ENCODE measurements at places on chromosomes 13 and 19.

DNA sequence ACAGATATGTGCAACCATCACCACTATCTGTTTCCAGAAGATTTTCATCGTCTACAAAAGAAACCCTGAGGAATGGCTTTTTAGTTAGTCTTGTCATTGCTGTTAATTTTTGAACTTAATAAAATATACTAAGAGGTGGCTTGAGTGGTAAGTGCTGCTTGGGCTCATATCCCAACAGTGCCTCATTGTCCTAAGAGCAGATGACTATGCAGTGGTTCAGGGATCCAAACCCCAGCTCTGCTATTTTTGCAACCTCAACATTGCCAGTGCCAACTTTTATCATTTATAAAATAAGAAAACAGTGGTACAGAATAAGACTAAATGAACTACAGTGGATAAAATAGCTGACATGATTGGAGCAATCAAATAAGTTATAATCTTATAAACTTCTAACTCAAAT lies 123.2 kb upstream of the SLC7A1 start:
- no peak for DNase-seq

DNA sequence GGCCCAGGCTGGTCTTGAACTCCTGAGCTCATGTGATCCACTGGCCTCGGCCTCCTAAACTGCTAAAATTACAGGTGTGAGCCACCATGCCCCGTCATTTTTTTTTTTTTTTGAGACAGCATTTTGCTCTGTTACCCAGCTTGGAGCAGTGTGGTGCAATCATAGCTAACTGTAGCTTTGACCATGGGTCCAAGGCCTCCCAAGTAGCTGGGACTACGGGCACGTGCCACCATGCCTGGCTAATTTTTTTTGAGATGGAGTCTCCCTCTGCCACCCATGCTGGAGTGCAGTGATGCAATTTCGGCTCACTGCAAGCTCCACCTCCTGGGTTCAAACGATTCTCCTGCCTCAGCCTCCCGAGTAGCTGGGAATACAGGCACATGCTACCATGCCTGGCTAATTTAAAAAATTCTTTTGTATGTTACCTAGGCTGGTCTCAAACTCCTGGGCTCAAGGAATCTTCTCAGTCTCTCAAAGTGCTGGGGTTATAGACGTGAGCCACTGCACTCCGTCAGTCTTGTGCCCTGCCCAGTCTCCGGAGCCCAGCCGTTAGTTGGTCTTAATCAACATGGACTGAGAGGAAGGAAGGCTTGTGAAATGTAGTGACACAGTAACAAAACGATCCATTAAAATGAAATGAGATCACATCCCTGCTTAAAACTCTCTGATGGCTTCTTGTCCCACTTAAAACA lies 1.4 kb upstream of the LRG1 start:
- no peak for DNase-seq

DNA sequence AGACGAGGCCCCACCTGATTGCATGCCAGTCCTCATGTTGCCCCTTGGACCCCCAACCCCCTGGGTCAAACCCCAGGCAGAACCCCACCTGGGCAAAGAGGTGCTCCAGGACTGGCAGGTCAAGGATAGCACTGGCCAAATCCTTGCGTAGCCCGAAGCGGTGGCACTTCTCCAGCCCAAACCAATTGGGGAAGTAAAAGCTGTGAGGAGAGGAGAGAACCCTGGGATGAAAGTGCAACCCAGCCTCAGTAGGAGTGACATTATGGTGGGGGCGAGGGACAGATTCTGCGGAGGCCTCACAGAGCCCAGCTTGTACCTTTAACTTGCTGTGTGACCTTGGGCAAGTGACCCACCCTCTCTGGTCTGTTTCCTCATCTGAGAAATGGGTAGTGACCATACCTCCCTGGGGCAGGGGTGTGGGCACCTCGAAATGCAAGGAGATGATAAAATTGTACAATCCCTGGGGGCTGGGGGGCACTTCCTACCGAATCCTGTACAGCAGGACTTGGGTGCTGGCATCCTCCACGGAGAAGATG lies 4.4 kb downstream of the JAK3 start:
- no peak for DNase-seq

DNA sequence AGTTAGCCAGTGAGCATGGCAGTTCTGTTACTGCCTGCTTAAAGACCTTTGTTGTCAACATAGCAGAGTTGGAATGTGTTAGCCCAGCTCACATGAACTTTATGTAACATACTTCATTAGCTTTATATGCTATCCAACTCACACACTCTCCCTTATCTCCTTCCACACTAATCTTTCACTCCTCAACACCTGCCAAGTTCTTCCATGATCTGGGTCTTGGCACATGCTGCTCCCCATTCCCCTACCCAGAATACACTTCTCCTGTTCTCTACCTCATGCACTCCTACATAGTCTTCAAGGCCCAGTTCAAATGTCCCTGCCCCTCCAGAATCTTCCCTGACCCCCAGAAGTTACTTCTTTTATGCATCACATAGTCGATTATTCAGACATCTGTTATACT lies 179.3 kb downstream of the KATNAL1 start:
- DNase-seq: no peak

DNA sequence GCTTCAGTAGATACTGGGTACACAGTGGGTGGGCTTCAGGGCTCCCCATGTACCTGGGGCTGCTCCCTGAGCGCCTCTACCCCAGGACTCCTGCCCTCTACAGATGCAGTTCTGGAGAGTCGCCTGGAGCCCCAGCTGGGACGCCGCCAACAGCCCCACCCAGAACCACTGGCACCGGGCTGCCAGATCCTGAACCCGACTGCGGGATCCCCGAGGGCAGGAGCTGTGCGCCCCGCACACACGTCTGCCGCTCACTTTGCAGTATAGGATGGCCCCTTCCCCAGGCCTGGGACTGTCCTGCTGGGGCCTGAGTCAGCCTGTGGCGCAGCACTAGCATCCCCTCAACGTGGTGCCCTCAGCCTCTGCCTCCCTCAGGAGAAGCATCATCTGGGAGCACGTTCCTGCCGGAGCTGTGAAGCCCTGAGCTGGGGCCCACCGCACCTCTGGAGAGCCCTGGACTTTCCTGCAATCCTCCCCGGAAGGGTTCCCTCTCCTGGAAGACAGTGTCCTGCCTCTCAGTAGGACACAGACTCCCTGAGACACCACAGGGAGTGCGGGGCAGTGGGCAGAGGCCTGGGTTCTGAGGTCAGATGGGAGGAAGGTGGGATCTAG lies 3.7 kb downstream of the REXO1 start:
- no peak for DNase-seq

GRCh38 chr13:97506511-97506910 lies 72.5 kb downstream of the RAP2A start:
- no peak for DNase-seq

- no peak for DNase-seq
These were observed 95.5 kb downstream of the ANKRD10 start for GRCh38 chr13:110819203-110820014.

GRCh38 chr13:75061909-75062308 lies 420.1 kb downstream of the TBC1D4 start:
- DNase-seq: no peak

- DNase-seq: no peak
These were observed 1.7 kb downstream of the MYO1F start for GRCh38 chr19:8575467-8575997.

DNA sequence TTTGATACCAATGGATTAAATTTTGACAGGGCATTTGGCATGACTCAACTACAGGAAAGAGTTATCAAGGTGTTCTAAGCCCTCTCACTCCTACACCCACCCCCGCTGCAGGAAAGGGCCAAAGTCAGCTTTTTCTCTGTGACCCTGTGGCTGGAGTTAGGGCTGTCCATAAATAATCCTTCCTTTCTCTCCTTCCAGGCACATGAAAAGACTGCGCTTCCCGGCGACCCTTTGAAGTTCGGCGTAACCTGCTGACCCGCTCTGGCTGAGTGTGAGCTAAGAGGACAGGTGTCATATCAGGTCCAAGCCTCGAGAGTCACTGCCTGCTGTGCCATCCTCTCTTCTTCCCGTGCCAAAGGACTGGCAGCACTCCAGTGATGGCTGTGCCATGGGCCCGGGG lies 25.6 kb downstream of the ZNF114 start:
- DNase-seq: no peak

GRCh38 chr19:4969772-4970531 lies 1.0 kb downstream of the KDM4B start:
- no peak for DNase-seq

- no peak for DNase-seq
These were observed 27.0 kb downstream of the SAE1 start for GRCh38 chr19:47157431-47158321.

DNA sequence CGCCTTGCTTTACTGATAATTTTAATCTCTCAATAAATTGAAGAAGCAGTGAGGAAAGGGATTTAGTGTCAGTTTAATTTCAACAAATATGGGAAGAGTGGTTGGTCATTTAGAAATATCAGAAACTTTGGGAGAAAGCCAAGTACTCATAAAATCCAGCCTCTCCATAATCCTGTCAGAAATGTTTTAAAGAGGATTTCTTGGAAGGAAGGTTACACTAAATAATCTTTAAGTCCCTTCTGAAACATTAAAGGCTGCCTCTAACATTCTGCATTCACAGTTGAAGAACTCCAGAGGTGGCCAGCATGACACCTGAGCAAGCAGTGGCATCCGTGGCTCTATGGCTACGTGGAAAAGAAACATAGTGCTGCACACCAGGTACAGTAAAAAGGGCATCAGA lies 378.5 kb downstream of the ENOX1 start:
- DNase-seq: no peak

GRCh38 chr13:33677215-33677614 lies 140.7 kb upstream of the RFC3 start:
- DNase-seq: no peak

GRCh38 chr19:17931532-17932191 lies 1.2 kb upstream of the CCDC124 start:
- DNase-seq: no peak

DNA sequence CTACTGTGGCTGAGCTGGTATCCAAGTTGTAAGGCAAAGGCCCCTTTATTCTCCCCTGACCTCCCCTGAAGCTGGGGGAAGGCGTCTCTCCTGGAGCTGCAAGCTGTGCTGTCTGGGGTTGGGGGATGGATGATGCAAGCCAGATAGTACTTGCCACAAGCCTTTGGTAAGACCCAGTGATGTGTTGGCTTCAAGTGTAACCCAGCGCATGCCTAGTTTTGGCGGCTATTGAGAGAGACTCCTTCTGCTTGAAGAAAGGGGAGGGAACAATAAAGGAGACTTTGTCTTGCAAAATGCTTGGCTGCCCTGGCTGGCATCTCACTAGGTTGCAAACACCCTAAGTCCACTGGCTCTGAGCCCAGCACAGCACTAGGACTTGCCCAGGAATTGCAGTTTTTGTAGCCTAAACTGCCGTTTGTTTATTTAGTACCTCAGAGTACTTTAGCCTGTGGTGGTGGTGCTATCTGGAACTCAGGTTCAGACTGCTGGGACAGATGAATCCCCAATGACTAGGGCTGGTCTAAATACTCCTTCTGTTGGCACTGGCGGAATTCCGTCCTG lies 108.2 kb downstream of the TNFSF13B start:
- no peak for DNase-seq

DNA sequence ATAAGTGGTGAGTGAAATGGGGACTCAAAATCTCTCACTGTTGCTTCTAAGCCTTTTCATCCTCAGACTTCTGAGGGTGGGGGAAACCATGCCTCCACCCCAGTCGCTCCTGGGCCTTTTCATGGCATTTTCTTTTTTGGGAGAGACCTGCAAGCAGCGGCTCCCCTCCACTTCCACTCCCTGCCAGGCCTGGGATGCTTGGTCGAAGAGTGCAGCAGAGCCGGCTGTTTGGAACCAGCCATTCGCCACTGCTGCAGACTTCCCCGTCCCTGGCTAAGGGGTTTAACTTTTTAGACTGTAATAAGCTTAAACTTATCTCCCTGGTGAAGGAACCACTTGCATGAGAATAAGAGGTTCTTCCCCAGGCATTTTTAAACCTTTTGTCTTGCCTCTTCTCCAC lies 617.2 kb downstream of the PCDH9 start:
- no peak for DNase-seq

DNA sequence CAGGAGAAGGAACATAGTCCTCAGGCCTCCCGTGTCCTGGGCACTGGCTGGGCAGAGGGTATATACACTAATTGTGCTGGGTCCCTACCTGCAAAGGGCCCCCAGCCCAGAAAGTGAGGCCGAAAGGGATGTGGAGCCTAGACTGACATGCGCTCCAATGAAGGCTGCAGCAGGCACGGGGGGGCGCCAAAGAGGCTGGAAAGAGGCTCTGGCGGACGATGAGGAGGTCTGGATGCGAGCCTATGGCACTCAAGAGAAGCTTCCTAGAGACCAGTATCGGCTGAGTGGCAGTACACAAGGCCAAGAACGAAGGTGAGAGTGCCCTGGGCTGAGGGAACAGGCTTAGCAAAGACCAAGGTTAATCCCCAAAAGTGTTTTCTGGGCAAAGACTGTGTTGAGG lies 16.6 kb downstream of the VRK3 start:
- DNase-seq: no peak

- DNase-seq: no peak
These were observed 207.0 kb downstream of the SHISA2 start for GRCh38 chr13:25844559-25845434.

DNA sequence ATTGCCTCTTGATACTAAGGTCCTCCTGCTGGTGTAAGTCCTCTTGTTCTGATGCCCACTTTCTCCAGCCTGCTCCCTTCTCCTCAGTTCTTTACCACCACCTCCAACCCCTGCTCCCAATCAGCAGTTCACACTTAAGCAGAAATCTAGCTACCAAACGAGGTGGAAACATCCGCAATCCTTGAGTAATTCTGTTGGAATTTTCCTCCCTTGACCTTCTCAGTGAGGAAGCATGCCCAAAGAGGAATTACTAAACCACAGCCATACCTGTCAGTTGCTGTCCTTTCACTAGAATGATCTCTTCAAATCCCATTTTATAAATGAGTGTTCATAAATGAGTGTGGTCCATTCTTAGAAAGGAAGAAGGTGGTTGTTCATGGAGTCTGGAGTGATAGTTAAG lies 289.9 kb downstream of the DACH1 start:
- no peak for DNase-seq

DNA sequence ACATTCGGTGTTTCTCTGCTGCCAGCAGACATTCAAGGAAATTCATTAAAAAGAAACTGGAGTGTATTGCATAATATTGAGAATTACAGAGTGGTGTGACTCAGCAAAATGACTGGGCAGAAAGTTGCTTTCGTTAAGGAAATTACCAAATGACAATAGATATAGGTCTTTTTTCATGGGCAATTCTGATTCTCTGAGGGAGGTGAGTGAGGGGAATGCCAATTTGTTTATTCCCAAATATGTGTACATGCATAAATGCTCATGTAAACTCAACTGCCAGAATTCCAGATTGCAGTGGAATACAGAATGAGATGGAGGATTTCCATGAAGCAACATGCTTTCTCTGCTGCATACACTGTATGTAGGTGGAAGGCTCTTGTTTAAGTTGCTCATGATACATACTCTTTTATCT lies 1730.1 kb downstream of the SLITRK5 start:
- no peak for DNase-seq

- no peak for DNase-seq
These were observed 131.0 kb downstream of the KLF5 start for GRCh38 chr13:73189776-73190175.

All from NCI-H510A (cell line).